ENCODE measurements at places on chromosomes 7 and 10.
A peak's percentile ranks its signal among the peaks of the same experiment; 100 is the strongest.

GRCh38 chr10:130558746-130559546 is 422.8 kb downstream of the GLRX3 start:
- no peak for DNase-seq

GRCh38 chr7:28955356-28955717 is 2.8 kb downstream of the TRIL start:
- DNase-seq, result no peak

- DNase-seq, result no peak
These were observed 265.5 kb upstream of the POT1 start for GRCh38 chr7:125195156-125195555.

GRCh38 chr10:108445746-108446145 is 1281.2 kb upstream of the SORCS1 start:
- DNase-seq, result no peak

DNA sequence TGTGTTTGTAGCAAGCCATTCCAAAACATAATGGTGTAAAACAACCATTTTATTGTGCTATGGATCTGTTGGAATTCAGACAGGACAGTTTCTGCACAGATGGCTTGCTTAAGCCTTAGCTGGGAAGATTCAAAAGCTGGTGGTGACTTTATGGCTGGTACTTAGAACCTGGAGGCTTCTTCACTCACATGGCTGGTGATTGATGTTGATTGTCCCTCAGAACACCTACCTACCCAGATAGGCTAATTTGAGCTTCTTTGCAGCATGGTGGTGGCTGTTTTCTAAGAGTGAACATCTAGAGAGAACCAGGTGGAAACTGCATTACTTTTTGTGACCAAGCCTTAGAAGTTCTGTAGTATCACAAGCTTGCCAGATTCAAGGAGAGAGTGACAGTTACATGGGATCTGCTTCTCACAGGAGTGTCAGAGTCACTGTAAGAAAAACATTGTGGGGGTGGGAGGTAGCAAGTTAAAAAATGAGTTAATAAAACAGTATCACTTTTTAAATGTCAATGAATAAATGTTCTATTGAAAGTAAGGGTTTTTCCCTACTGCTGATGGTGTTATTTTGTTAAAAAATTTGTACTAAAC is 7.1 kb downstream of the R3HCC1L start:
- DNase-seq, result no peak

DNA sequence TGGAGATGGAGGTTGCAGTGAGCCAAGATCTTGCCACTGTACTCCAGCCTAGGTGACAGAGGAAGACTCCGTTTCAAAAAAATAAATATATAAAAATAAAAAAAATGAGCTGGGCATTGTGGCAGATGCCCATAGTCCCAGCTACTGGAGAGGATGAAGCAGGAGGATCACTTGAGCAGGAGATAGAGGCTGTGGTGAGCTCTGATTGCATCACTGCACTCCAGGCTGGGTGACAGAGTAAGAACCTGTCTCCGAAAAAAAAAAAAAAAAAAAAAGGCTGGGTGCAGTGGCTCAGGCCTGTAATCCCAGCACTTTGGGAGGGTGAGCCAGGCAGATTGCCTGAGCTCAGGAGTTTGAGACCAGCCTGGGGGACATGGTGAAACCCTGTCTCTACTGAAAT is 11.8 kb downstream of the ZNF487 start:
- DNase-seq, result no peak

- DNase-seq, result no peak
These were observed 810.2 kb downstream of the PCDH15 start for GRCh38 chr10:53990799-53991238.

- peak; percentile 36 for DNase-seq
These were observed 40.0 kb upstream of the PFKFB3 start for GRCh38 chr10:6162589-6163356.

GRCh38 chr7:102059524-102059923 is 227.1 kb upstream of the SH2B2 start:
- DNase-seq, result no peak

GRCh38 chr7:47119261-47119865 is 462.5 kb downstream of the TNS3 start:
- DNase-seq, result no peak

DNA sequence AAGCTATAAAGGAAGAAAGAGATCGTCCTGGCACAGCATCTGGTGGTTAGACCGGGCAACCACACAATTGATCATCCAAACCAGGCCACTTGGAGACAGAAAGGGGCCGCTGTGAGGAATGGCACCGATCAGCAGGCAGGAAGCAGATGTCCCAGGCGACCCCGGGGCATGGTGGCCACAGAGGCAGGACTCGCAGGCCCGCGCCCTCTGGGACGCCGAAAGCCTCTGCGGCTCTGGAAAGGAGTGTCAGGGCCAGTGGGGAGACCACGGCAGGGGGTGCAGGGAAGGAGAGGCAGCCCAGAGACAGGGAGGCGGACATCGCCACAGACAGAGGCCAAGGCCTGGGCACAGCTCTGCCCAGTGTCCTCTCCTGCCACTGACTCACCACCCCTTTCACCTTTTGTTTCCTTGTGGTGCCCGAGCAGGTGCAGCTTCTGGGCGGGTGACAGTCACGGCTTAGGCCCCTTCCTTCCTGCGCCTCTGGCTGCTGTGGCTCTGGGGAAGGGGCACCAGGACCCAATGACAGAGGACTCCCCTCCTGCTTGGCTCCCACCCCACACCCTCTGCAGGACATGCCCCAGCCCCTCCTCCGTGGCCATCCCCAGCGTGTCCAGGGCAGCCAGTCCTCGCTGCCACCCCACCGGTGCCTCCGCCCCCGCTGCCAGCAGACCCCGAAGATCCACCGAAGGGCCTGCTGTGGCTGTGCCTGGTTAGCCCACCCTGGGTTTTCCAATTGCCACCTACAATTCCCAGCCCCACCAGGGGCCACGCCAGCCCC is 10.9 kb downstream of the STK32C start:
- no peak for DNase-seq

- no peak for DNase-seq
These were observed 214.4 kb upstream of the GPR26 start for GRCh38 chr10:123451618-123452245.

DNA sequence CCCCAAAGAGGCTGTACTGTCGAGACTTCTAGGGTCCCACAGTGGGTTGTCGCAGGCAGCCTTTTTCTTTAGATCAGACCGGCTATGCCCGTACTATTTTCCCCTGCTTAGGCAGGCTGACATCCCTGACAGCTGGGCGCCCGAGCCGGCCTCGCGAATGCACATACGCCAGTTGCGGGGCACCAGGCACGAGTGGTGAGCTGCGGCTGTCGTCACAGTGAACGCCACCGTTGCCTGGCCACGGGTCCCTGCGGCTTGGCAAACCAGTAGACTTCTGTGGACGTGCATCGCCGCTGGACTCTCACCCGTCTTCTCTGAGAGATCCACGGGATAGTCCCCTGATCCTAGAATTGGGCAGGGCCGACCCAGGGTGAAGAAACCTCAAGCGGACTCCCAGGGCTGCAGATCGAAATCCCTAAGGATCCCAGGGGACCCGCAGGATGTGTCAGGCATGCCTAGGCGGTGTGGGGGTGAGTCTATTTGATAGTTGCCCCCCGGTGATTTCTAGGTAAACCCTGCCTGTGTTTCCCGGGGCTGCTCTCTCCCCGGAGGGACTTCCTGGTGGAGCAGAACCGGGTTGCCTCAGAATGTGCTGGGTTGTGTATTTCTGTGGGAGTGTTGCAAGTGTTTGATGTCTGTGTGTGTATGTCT is 33.0 kb upstream of the ZNF273 start:
- no peak for DNase-seq

DNA sequence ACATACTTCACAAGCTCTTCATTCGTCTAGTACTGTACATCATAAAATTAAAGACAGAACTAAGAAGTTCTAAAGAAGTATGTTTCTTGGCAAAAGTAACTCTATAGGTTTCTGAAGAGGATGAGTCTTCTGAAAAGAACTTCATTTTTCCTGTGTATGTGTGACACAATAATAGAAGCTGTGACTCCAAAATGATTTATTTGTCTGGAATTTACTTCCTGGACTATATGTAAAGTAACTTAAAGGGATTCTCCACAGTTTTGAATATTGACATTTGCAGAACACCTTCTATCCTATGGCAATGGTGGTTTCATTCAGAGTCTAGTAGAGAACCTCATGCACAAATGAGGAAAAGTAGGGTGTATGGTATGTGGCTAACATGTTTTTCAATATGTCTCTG is 19.8 kb upstream of the CLDN12 start:
- DNase-seq, result no peak

DNA sequence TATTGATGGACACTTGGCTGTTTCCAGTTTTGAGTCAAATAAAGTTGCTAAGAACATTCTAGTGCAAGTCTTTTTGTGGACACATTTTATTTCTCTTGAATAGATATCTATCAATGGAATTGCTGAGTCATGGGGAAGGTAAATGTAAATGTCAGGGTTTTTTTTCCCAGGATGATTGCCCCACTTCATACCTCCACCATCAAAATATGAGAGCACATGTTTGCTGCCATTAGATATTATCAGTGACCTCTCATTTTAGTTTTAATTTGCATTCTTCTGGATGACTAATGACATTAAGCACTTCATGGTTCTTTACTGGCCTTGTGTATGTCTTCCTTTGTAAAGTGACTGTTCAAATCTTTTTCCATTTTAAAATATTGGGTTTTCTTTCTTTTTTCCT is 45.7 kb downstream of the PAPSS2 start:
- DNase-seq, result no peak

DNA sequence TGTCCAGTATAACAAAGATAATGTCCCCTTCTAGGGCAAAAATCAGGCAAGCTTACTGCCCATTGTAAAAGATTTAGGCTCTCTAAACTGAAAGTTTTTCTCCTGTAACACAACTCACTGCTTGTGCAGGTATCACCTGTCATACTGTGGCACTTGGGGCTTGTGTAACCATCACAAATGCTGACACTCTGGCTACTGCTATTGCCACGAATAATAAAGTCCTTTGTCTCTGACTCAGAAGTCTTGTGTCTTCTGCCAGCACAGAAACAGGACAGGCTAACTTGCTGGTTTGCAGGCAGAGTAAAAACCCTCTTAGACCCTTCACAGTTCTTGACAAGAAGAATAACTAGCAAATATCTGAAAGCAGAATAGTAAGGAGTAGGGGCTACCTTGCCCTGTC is 273.9 kb downstream of the RPS24 start:
- DNase-seq, result no peak

DNA sequence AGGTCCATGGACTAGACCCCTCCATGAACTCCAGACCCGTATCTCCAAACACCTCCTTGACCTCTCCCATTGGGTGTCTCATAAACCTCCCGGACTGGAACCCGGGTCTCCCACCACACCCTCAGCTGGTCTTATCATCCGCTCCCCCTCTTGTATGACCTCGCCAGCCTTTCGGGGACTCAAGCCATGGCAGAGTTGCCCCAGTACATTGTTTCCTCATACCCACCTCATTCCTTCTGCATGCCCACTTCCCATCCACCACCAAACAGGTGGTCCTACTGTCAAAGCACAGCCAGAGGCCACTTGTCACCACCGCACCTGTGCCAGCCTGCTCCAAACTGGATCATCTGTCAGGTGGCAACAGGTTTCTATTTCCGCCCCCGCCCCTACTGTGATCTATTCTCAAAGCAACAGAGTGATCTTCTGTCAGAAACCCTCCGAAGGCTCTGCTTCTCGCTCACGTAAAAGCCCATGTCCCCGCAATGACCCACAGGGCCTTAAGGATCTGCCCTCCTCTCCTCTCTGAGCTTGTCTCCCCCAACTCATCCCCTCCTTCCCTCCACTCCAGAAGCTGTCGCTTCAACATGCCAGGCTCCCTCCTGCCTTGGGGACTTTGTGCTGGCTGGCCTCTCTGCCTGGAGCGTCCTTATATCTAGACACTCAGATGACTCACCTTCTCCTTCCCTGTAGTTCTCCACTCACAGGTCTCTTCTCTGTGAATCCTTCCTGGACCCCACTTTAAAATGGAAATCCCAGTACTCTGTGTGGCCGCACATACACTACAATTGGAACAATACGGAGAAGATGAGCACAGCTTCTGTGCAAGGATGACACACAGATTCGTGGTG is 22.8 kb upstream of the PRKAG2 start:
- no peak for DNase-seq

DNA sequence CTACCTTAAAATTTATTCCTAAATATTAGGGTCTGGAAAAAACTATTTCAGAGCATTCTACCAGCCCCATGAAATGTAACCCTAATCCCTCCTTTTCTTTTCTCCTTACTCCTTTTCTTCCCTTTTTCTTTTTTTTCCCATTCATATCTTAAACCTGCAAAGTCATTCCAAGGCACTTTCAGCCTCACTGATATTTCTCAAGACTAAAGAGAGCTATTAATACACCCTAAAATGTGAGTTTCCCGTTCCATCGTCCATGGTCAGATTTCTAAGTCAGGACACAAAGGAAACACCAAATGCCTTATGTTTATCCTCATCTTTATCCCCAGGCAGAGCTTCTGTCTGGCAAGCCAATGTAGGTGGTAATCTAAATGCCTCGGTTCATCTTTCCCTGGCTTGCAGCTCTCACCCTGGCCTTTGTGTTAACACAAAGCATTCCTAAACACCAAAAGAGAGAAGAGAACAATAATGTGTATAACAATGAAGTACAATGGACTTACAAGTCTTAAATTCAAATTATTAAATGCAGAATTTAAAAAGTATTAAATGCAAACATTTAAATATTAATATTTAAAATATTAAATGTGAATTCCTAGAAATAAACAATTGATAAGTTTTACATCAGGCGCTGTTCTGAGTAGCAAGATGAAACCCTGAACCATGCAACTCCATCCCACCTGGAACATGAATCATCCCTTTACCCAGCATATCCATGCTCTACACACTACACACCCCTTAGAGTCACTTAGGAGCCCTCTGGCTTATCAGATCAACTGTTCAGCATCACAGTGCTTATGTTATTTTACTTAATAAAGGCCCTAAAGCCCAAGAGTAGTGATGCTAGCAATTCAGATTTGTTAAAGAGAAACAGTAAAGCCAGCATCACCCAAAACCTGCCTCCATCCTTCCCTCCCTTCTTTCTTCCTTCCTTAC is 26.8 kb downstream of the MICU1 start:
- DNase-seq, result no peak

DNA sequence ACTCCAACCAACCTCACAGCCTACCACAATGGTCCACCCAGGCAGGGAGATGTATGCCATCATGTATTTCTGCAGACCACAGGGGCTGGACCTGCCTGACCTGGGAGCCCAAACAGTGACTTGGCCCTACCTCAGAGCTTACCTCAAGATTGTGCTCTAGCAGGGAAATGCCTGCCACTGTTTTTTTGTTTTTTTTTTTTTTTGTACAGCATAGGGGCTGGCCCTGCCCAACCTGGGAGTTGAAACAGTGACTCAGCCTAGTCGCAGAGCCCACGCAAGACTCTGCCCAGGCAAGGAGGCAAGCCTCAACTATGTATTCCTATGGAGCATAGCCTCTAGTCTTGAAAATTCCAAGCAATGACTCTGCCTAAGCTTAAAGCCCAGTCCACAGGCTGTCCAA is 39.3 kb upstream of the CDK6 start:
- DNase-seq, result no peak

GRCh38 chr10:44009891-44010632 is 361.4 kb upstream of the ZNF32 start:
- DNase-seq, result no peak

- DNase-seq, result no peak
These were observed 193.2 kb upstream of the MGMT start for GRCh38 chr10:129273860-129274259.

- no peak for DNase-seq
These were observed 93.0 kb downstream of the KCNMA1 start for GRCh38 chr10:77544617-77545016.

- DNase-seq, result no peak
These were observed 1082.9 kb downstream of the GATA3 start for GRCh38 chr10:9137368-9137767.
